ENCODE measurements at places on chromosomes 6 and 20.

DNA sequence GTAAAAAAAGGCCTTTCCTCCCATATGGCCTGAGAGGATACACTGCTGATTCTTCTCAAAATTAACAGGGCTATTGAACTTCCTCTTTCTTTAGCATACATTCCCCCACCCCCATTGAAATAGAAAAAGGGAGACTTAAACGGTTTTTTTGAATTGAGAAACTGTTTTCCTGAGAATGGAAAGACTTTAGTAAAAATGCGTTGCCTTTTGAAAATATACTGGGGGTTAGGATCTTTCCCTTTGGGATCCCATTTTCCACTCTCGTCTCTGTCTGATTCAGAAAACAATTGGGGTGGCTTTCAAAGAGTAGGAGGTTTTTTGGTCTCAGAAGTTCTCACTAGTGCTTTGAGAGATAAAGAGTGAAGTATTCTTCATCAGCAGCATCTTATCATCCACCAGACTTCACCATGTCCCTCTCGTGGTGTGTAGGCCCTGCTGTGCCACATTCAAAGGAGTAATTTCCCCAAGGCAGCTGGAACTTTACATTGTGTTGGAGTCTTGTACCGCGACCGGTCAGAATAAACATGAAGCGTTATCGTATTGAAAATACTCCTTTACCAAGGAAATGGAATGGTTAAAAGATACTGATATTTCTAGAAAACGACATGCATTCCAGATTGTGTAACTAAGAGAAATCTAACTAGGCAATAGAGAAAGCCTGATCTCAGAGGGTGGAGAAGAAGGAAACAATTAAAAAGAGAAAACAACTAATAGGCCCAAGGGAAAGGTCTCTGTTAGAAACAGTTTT, 10.6 kb downstream of the MYB start:
- no peak for DNase-seq

GRCh38 chr20:20480689-20481088, 112.8 kb downstream of the INSM1 start:
- no peak for DNase-seq

DNA sequence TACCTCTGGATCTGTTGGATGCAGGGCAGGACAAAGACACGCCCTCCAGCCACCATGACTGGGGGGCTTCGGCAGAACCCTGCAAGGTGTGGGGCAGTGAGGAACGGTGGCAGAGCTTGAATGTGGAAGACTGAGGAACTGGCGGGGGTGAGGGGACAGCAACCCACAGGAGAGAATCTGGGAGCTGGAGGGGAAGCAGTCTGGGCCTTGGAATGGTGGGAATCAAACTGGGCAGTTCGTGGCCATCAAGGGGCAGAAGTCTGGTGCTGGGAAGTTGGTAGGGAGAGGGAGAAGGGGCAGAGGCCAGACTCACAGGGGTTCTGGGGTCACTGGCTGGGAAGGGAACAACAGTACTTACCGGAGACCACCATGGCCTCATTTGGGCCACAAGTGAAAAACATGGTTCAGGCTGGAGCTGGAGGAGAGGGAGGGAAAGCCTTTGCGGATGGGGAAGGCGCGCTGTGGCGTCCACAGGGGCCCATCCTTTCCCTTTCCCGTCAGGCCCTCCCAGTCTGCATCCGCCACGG, 635 bp downstream of the FLOT1 start:
- no peak for DNase-seq

- no peak for DNase-seq
Measured at GRCh38 chr6:24019393-24019792, 106.6 kb upstream of the NRSN1 start.

DNA sequence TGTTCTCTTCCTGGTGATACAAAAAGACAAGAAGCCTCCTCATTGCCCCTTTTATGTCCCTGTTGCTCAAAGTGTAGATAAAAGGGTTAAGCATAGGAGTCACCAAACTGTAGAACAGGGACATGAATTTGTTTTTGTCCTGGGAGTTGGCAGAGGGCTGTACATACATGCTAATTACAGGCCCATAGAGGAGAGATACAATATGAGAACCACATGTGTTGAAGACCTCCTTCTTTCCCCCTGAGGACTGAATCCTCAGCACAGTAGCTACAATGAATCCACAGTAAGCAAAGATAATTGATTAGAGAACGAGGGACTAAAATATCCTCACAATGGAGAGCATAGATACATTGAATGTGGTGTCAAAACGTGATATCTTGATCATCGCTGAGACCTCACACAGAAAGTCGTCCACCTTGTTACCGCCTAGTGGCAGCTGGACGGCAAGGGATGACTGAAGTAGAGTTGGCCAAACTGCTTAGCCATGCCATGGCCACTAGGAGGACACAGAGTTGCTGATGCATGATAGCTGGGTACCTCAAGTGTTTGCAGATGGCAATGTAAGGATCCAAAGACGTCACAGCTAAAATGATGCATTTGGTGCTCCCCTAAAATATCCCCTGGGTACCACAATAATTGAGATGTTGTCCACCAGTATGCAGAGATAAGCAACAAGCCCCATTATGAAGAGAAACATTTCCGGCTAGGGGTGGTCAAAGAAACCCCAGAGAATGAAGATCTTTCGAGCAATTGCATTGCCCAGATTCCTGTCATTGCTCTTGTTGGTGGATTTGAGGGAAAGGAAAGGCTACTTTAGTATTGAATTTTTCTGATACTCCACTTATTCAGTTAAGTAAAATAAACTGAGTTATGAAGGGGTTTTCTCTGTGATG, 15.0 kb downstream of the OR2B3 start:
- DNase-seq: no peak

GRCh38 chr20:36941401-36941835, 10.1 kb downstream of the SAMHD1 start:
- no peak for DNase-seq

- DNase-seq: no peak
Measured at GRCh38 chr6:170296423-170296745, 5.5 kb upstream of the DLL1 start.

- DNase-seq: no peak
Measured at GRCh38 chr6:106579281-106579680, 50.0 kb downstream of the RTN4IP1 start.

GRCh38 chr20:12014276-12014675, 96.6 kb downstream of the BTBD3 start:
- DNase-seq: no peak

GRCh38 chr6:129708496-129709195, 1.3 kb downstream of the ARHGAP18 start:
- DNase-seq: no peak

GRCh38 chr20:2946988-2947961, 74.0 kb downstream of the PTPRA start:
- DNase-seq: no peak

GRCh38 chr6:135828021-135828420, 23.5 kb upstream of the PDE7B start:
- no peak for DNase-seq

DNA sequence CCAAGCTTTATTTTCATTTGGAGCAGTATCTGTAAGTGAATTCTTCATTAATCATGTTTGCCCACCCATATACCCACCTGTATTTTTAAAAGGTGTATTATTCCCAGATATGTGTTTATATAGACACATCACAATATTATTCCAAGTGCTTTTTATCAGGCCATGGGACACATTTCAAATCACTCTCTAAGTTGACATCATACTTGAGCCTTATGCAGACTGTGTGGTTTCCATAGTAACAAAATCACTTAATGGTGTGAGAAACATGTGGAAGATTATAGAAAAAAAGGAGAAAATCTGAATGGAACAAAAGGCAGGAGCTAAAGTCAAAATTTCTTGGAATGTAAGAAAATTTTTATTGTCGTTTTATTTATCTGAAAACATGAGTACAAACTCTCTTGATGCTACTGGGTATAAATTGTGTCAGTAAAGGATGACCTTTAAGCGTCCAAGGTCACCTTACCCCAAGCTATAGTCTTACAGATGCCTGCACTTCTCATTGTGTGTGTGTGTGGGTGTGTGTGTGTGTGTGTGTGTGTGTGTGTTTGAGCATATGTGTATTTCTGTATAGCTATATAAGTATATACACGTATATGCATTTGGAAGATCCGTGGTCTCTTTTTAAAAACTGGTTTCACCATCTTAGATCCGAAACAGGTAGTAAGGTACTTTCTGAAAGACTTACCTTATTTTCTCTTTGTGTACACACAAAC, 79.8 kb upstream of the CCN6 start:
- no peak for DNase-seq

GRCh38 chr6:109879521-109879920, 98.6 kb upstream of the GPR6 start:
- DNase-seq: no peak

GRCh38 chr20:47677635-47678453, 107.4 kb downstream of the SULF2 start:
- peak; percentile 54 for DNase-seq

GRCh38 chr20:42836339-42836738, 353.4 kb downstream of the PTPRT start:
- no peak for DNase-seq

DNA sequence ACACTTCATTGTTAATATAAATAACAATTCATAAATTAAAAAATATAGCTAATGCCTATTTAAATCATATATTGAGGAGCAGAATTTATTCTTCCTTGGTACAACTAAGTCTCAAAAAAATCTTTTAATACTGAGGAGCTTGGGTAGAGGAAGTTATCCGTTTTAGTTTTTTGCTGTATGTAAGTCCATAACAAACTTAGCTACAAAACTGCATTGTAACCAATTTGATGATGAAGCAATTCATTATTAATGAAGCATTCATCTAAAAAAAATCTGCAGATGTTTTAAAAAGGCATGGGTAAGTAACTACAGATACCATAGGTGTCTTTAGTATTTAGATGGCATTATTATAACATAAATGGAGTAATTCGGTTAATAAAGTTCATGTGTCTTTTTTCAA, 1.3 kb downstream of the KHDRBS2 start:
- no peak for DNase-seq

DNA sequence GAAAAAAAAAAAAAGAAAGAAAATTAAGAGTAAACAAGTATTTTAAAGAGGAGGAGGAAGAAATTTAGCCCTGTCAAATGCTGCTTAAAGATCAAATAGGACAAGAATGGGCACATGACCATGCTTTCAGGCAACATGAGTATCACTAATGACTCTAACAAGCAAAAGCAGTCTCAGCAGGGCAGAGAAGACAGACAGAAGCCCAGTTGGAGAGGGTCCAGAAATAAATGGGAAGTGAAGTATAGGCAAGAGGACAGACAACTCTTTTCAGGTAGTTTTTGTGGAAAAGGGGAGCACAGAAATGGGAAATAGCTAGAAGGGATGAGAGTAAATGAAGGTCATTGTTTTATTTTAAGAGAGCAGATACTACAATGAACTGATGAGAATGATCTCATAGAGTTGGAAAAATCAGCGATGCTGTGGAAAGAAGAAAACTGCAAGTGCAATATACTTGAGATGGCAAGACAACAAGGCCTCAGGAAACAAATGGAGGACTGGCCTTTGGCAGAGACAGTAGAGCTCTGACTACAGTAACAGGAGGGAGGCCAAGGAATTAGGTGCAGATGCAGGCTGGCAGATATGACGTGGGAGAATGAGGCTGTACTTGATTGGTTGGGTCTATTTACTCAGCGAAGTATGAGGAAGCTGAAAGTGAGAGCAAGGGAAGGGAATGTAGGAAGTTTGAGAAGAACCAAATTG, 40.3 kb downstream of the KIF6 start:
- DNase-seq: no peak

DNA sequence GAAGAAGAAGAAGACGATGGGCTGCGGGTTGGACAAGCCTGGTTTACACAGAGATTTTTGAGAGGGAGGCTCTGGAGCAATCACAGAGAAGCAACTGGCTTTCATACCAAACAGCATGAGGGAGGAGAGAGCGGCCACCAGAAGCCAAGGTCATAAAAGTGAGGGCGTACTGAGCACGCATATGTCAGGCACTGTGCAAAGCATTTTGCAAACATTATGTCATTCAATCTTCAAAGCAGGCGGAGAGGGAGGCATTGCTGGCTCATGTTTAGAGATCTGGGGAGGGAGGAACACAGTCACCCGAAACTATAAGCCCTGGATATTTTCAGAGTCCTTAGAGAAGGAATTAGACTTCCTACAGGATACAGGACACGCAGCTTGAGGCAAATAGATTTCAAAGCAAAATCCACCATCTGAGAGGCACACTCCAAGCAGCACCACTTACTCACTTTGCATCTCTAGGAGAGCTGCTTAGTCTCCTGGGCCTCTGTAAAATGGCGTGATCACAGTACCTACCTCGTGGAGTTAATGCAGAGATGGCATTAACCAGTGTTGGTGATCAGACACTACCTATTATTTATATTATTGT, 24.6 kb downstream of the RAMACL start:
- DNase-seq: no peak

- no peak for DNase-seq
Measured at GRCh38 chr6:2977799-2978590, 6.6 kb upstream of the SERPINB6 start.

DNA sequence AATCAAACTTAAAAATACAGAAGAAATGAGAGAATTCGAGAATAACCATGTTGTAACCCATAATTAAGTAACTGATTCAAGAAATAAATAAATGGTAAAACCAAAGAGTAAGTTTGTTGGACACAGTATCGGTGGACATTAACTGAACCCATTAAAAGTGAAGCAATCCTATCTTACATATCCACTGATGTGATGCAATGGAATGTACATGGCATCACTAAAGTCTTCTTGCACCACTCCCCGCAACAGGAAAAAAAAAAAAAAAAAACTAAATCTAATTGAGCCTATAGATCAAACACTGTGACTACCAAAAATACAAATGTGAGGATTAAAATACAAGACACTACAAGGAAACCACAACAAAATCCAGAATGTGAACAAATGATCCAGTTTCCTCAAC, 7.9 kb downstream of the SNX14 start:
- no peak for DNase-seq

GRCh38 chr20:62665826-62666735, 23.8 kb downstream of the SLCO4A1 start:
- DNase-seq: no peak

GRCh38 chr6:134585517-134585873, 267.6 kb upstream of the SGK1 start:
- no peak for DNase-seq

DNA sequence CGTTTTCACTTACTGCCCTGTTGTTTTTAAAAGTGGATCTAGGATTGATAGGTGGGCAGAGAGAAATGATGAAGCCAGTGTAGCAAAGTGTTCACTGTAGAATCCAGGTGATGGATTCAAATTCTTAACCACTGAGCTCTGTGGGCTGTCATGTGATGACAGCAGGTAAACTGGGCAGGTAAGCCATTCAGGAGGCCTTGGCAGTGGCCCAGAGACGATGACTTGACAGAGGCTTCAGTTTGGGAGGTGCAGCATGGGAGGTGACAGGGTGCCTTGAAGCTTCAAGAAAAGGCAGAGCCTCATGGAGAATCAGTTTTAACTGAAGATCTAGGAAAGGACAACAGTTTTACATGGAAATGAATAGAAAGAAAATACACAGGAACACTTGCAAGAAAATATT, 2.0 kb downstream of the NAA20 start:
- DNase-seq: no peak

DNA sequence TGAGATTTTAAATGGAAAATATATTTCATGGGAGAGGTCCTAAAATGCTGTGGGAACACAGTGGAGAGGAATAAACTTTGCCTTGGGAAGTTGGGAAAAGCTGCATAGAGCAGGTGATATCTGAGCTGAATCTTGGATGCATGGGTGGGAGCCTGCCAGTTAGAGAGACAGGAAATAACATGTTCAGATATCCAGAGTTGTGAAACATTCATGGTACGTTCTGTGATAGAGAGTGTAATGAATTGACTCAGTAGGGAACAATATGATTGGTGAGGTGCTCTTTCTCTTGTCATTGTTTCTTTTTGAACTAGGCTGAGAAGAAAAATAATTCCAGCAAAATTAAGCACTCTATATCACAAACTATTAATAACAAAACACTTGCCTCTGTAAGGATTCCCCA, 72.8 kb downstream of the RPS12 start:
- no peak for DNase-seq

GRCh38 chr6:15504040-15504495, 158.8 kb downstream of the DTNBP1 start:
- no peak for DNase-seq

All from stimulated activated CD4-positive, alpha-beta T cell treated with anti-CD3 and anti-CD28 coated beads, Interleukin-1b, Interleukin-23, amount 100 ng/mL, for 4 hours (primary cell).